Nucleus accumbens (tissue), 56 donors: ENCODE measurements at places on chromosomes 2 and 18.

DNA sequence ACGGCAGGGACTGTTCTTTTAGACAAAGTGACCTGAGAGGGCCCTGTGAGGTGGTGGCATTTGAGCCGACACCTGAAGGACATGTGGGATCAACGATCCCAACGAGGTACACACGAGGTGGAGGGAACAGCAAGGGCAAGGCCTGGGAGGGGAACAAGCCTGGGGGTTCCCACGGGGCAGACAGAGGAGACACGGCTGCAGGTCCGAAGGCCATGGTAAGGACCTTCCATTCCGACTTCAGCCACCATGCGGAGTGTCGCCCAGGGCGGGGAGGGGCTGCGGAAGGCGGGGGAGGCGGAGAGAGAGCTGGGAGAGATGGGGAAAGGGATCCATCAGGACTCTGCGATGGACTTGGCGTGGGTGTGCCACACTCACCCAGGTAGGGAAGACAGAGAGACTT is 151.8 kb downstream of the HDAC4 start:
- no peak for DNase-seq

GRCh38 chr2:56244911-56245530 is 61.2 kb downstream of the CCDC85A start:
- DNase-seq = no peak

GRCh38 chr2:11175293-11175795 is 20.1 kb downstream of the SLC66A3 start:
- DNase-seq = no peak

DNA sequence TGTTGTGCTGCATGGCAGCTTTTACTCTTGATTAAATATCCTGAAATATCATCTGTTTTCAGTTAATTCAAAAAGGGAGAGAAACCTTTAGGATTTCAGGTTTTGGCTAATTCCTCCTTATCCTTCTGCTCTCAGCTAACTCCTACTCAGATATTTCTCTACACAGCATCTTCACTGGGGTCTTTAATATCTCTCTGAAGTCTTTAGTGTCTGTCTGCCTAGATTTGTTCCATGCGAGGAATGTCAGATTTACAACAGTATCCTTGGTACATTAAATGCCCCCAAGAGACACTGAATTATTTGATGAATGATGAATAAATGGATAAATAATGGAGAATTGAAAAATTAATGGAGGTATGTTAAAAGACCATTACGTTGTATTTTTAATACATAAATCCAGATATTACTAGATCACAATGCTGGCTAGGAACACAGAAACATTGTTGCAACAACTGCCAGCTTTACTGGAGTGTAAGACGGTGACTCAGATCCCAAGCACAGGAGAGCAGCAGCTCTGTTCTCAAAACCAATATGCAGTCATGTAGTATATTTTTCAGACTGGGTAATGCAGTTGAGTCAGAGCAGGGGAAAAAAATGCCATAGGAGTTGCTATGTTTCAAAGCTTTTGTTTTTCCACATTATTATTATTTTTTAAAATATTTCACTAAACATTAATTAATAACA is 388.0 kb upstream of the SYT4 start:
- DNase-seq = no peak

- DNase-seq = no peak
Observed at GRCh38 chr2:98093146-98093545, 6.2 kb downstream of the VWA3B start.

DNA sequence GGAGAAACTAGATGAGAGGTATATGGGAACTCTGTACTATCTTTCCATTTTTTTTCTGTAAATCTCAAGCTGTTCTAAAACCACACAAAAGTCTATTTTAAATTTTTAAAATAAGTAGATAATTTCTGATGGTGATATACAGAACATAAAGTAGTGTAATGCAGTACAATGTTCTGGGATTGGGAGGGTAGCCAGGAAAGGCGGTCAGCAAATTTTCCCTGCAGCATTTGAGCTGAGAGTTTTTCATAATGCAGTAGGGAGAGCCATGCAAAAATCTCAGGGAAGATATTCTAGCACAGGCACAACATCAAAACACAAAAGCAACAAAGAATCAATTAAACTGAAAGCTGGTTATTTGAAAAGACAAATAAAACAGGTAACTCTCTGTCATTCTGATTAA is 141.5 kb downstream of the NCKAP5 start:
- no peak for DNase-seq

DNA sequence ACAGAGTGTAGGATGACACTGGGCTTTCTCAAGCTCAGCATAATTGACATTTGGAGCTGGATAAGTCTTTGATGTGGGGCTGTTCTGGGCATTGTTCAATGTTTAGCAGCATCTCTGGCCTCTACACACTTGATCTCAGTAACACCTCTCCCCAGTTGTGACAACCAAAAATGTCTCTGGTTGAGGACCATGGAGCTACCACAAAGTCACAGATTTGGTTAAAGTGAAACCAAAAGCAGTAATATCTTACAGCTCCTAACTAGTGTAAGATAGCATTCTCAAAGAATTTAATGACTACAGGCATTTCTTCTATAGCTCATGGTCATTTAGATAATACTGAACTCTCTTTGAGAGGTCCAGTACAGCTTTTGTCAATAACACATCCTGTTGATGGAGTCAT is 23.4 kb upstream of the PAX3 start:
- no peak for DNase-seq

- no peak for DNase-seq
Observed at GRCh38 chr2:28338831-28339321, 53.8 kb upstream of the FOSL2 start.
